Pulmonary artery endothelial cell (primary cell): ENCODE measurements at places on chromosomes 7 and 10. TPM values are rescaled to one million over a fixed set of nuclear protein-coding genes. Genes with fewer than 3 reads are reported as not detected.

PVRIG gene
- total RNA-seq: not detected in 2 replicates

DNA sequence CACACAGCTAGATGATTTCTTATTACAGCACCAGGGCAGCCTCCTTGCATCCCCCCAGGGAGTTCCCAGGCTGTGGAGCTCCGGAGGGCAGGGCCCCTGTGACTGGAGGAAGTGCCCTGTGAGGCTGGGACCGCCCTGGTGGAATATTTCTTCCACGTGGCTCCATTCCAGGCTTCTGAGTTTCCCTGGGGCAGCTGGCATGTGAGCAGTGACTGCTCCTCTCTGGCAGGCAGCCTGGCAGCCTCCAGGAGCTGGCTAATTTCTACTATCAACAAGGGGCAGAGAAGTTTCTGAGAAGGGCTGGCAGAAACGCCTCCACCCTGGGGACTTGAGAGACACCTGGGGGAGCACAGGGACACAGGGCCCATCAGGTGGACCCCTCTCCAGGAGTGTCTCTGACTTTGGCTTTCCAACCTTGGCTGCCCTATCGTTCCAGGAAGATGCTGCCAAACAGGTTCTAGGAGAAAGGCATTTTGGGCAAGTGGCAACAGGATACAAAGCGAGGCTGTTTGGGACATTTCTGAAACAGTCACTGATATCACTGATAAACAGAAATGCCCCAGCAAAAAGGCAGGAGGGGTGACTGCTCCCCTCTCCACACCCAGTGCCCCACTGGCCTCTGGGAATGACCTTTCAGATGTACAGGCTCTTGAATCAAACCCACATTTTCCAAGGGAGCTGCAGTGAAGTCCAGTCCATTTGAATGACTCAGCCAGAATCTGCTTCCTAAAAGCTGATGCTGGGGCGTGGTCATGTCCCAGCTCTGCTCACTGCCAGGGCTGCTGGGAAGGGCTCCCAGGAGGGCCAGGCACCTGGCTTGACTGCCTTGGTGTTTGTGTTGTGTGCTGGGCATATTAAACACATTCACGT, 16.1 kb downstream of the MYOF start:
- DNase-seq: peak; percentile 94

DNA sequence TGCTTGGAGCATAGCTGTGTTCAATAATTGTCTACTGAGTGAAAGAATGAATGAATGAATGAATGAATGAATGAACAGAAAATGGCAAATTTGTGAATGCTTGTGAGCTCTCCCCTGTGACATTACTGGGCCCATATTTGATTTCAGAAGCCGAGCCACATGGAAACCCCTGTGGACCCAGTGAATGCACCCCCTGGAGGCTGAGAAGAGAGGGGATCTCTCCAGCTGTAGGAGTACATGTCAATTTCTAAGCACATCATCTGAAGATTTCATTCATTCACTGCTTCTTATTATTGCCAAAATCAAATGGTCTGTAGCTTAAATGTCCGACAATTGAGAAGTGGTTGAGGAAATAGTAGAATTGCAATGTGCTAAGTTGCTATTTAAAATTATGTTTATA, 58.3 kb upstream of the DOCK1 start:
- DNase-seq: no peak

DNA sequence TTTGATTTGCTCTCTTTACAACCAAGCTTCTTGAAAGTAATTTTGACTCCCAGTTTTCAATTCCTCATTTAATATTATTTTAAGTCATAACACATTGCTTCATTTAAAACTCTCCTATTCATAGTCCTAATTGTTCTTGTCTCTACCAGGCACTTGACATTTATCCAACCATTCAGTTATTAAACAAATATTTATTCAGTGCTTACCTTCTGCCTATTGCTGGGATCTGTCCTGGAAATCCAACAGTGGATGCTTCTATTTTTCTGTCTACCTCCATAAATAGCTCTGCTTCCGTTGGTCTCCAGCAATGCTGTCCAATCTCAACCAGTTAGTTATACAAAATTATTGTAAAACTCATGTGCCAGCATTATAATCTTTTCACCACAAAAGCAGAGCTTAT, 615.1 kb downstream of the ZWINT start:
- no peak for DNase-seq

BAMBI gene
- 3.8 and 4.8 TPM in 2 replicates for total RNA-seq

- DNase-seq: no peak
Observed at GRCh38 chr7:25624051-25624450, 395.8 kb upstream of the NPVF start.

ANKRD22 gene
- total RNA-seq: not detected in 2 replicates

DRGX gene
- not detected in 2 replicates for total RNA-seq

- DNase-seq: no peak
Observed at GRCh38 chr7:41586931-41587640, 115.8 kb downstream of the INHBA start.

DNA sequence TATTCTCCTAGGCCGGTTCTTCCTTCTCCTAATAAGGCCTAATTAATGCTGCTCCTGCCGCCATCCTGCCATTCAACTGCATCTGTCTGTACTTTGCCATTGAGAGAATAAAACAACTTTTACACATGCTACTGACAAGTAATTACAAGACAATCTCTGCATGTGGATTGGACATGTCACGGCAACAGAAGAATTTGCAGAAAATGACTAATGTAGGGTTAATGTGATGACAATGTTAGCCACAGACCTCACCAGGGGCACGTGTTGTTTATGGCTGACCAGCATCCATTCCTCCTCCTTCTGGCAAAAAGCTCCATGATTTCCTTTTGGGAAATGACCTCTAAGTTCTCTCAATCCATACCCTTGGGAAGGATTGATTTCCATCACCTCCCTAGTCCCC, 58.0 kb downstream of the NEBL start:
- DNase-seq: no peak

TMEM176B gene
- total RNA-seq: not detected in 2 replicates

FBXO24 gene
- total RNA-seq: 0.07 and 0.74 TPM in 2 replicates

DNA sequence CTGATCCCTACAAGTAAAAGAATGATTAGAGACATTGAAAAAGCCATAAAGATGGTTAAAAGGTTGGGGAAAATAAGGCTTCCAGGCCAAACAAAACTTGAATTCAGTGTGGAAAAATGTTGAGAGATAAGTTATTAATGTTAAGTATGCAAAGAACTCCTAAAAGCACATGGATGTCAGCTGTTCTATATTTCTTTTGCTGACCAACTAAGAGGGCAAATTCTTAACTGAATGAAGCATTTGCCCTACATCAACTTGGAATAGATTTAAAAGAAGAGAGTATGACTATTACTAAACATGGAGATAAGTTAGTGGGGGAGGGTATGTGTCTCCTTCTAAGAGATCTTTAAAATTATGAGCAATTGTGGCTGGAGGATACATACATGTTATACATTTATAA, 124.8 kb downstream of the KIAA1217 start:
- DNase-seq: no peak

DNA sequence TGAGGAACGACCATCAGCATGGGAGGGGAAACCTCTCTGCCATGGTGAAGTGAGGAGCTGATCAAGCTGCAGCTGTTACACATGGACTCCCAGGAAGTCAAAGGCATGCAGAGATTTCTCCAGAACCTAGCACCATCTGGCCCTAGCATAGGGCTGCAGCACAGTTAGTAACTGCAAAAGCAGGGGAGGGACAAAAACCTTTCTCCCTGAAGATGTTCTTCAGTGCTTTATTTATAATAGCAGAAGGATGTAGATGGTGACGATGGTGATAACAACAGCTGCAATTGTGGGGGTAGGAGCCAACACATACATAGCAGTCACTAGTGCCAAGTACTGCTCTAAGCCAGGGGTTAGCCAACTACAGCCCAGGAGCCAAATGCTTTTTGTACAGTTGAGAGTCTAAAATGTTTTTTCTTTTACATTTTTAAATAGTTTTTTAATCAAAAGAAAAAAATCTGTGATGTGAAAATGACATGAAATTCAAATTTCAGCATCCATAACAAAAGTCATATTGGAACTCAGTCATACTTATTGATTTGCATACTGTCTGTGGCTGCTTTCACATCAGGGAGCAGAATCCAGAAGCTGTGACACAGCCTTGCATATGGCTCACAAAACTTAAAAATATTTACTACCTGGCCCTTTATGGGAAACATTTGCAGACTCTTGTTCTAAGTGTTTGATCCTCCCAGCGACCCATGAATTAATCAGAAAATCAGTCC, 299.5 kb downstream of the ELMO1 start:
- DNase-seq: no peak

CREB5 gene
- total RNA-seq: 2.8 and 4.7 TPM in 2 replicates

DNA sequence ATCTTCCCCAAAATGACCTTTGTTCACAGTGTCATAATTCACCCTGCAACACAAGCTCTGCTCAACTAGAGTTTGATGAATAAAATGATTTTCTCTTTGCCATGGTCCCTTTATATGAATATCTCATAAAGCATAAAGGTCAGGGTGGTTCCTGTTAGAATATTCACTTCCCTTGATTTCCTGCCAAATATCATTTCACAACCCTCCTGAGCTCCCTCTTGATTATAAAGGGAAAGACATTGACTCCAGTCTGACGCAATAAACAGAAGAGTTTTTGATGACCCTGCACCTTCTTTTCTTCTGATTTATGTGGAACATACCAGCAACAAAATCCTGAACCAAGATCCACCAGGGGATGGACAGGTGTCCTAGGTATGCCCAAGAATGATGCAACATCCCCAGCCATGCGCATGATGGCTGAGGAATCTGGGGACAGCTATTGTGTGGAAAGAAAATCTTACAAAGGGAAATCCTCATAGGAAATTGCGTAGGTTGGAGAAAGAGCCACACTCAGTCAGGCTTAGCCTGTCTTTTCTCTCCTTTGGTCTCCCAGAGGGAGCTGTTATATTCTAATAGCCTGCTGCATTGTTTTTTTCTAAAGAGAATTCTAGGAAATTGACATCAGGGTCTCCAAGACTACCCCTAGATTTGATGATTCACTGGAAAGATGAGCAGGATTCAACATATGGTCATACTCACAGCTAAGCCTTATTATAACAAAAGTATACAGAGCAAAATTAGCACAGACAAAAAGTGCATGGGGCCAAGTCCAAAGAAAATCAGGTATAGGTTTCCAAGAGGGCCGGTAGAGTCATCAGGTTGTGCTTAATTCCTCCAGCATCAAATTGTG, 18.8 kb downstream of the IFIT3 start:
- DNase-seq: no peak

ZNF467 gene
- 2.3 and 2.7 TPM in 2 replicates for total RNA-seq

GRCh38 chr7:158865462-158865922, 9.1 kb downstream of the DYNC2I1 start:
- no peak for DNase-seq

DNA sequence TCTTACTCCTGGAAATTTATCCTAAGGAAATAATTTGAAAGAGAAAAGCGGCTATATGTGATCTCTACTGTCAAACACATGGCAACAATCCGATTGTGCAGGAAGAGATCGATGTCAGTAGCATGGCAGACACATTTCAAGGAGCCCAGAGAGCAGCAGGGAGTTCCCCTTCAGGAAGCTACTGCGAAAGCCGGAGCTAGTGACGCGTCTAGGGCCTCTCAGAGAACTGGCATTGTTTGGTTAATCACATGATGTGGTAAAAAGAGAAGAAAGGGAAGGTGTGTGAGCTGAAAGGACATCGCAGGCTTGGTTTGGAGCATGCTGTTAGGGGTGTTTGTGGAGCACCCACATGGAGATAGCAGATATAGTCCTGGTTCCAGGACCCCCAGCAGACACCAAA, 74.9 kb downstream of the BEND7 start:
- no peak for DNase-seq

DNA sequence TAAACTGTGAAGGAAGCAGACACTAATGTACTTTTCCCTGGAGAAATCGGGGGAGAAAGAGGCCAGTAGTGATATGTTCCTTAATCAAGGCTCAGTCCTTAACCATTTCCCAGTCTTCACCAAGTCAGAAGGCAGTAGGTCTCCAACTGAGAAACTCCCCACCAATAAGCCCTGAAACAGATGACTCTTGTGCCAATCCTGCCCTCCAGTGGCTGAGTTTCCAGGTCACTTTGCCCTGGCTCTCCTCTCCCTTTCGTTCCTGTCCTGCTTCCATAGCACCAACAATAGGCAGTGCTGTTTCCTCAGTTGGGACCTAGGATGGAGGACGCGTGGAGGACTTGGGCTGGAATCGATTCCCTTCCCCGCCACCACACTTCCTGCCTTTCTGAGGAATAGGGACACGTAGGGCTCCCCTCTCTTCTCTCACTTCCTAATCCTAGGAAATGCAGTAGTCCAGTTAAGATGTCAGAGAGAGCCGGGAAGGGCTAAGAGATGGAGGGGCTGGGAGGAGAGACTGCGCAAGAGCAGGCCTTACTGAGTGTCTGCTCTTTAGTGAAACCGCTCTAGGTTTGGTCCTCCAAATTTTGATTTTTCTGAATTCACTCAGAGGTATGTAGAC, 23.4 kb downstream of the ATOH7 start:
- no peak for DNase-seq

CLRN3 gene
- total RNA-seq: 0.11 TPM in 1 of 2 replicates, not detected in the other

- DNase-seq: no peak
Observed at GRCh38 chr7:9391221-9391620, 957.8 kb downstream of the NXPH1 start.

- no peak for DNase-seq
Observed at GRCh38 chr7:101077303-101078086, 7.8 kb upstream of the TRIM56 start.

NEBL gene
- total RNA-seq: 0.71 and 1.4 TPM in 2 replicates

- DNase-seq: no peak
Observed at GRCh38 chr7:106968160-106968559, 76.3 kb upstream of the PRKAR2B start.

GRCh38 chr10:74928742-74929191, 102.4 kb downstream of the KAT6B start:
- DNase-seq: no peak

- no peak for DNase-seq
Observed at GRCh38 chr7:149004405-149005370, 23.6 kb downstream of the PDIA4 start.

DNA sequence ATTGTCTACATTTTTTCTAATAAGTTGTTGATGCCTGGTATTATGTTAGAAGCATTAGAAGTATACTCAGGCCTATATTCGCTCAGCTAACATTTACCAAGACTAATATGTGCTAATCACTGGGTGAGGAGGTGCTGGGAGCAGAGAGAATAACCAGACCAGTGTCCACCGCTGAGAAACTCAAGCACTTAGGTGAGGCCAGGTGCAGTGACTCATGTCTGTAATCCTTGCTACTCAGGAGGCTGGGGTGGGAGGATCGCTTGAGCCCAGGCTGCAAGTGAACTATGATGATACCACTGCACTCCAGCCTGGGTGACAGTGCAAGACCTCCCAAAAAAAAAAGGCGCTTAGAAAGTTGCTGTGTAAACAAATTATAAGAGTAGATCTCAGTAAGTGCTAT, 182.2 kb upstream of the AOAH start:
- no peak for DNase-seq

DNA sequence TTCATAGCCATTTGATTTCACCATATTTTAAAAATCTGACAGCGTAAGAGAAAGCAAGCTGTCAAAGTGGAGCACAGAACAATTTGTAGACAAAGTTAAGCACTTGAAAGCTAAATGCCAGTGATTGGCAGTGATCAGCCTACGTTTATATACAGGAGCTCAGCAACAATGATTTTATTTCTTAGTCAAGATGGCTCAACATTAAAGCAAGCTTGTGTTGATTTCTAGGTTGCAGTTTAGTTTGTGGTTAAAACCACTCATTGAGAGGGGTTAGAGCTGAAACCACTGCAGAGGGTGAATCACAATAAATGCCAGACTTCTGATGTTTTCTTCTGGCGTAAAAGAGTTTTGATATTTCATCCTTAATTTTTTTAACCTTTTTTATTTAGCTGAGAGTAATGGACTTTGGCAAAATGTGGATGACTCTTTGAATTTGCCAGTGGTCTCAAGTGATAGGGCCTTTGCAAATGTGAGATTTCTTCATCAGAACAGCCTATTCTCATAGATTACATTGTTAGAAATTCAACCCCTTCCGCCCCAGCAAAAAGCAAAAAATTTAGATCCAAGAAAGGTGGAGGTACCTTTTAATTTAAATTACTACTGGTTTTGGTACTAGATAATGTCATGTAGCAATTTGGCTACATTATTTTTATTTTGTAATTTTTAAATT, 73.8 kb downstream of the SHOC2 start:
- no peak for DNase-seq
